ENCODE measurements at places on chromosomes 3 and 15.

DNA sequence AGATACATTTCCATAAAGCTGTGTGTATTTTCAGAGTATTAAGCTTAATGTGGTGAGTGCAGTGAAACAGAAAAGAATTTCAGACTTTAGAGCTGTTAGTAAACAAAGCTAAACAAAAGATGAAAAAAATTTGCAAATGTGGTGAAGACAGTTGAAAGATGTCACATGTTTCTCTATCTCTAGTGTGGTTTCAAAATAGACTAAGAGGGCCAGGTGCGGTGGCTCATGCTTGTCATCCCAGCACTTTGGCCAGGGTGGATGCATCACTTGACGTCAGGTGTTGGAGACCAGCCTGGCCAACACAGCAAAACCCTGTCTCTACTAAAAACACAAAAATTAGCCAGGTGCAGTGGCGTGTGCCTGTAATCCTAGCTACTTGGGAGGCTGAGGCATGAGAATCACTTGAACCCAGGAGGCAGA lies 466.0 kb upstream of the NR2F2 start:
- DNase-seq: no peak

GRCh38 chr3:43764471-43764870 lies 73.7 kb downstream of the ABHD5 start:
- no peak for DNase-seq

DNA sequence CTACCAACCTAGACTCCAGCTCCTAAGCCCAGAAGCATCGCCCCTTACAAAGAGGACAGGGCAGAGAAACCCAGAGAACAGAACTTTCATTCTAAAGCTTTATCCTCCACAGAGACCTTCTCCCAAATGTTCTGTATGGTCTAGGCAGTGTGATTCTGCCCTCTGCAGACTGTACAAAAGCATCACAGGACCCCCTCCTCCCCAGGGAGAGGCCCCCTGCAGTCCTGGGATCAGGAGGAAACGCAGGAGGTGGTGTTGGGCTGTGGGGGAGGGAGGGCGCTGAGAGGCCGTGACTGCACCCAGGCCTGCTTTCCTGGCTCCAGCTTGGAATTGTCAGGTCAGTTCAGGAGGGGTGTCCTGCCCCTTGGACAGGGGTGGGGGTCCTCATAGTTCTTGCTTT lies 101.3 kb downstream of the DGKG start:
- no peak for DNase-seq

- no peak for DNase-seq
Observed at GRCh38 chr3:46479021-46479420, 14.3 kb upstream of the LTF start.

DNA sequence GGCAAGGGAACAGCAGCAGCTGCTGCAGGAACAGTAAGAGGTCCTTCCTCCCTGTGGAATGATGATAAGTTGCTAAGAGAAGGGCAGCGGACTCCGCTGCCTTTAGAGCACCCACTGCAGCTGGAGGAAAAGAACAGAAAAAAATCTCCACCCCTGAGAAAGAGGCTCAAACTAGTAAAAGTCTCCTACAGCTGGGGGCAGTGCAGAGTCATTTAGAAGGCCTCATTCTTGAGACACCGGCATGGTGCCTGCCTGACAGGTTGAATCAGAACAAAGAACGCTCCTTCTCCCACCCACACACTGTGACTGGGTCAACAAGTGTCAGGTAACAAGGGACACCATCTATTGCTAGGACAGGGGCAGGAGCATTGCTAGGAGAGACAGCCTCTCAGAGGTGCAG lies 188.4 kb downstream of the ABHD5 start:
- DNase-seq: peak; percentile 20

GRCh38 chr3:184970186-184970585 lies 158.2 kb downstream of the VPS8 start:
- no peak for DNase-seq

DNA sequence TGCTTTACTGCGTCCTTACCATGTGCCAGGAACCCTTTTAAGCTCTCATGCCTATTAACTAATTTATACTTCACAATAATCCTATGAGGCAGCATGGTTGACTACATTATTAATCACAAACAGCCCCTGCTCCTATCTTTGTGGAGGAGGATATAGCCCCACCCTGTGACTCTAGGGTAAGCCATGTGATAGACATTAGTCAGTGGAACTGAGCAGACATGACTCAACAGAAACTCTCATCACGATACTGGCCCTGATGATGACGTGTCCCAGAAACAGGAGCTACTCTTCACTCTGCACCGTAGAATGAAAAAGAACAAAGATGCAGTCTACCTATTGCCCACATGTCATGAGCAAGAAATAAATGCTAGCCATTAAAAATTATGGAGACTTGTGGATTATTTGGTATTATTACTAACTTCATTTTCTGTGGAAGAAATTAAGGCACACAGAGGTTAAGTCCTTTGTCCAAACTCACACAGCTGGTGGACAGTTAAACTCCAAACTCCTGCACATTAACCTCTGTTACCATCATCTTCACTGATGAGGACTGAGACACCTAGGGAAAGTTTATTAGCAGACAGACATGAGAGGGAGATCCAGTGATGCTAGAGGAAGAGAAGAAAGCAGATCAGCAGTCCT lies 51.2 kb downstream of the CFAP20DC start:
- no peak for DNase-seq

GRCh38 chr3:177672252-177672911 lies 475.1 kb upstream of the TBL1XR1 start:
- DNase-seq: no peak

GRCh38 chr3:45186871-45187270 lies 39.2 kb downstream of the TMEM158 start:
- no peak for DNase-seq

- no peak for DNase-seq
Observed at GRCh38 chr3:14717307-14717706, 42.4 kb downstream of the C3orf20 start.

DNA sequence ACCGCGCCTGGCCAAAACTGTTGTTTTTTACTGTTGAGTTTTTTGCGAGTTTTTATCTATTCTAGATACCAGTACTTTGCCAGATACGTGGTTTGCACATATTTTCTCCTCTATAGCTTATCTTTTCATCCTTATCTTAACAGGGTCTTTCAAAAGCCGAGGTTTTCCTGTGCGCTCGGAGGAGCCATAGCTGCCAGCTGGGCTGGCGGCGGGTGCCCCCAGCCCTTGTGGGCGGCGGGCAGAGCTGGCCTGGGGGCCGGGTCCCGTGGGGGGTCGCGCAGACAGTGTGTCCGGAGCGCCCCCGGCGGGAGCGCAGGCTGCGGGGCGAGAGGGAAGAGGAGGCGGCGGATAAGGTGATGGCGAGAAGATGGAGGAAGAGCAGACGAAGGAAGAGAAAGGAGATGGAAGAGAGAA lies 11.1 kb upstream of the EIF4A2 start:
- no peak for DNase-seq

- DNase-seq: no peak
Observed at GRCh38 chr15:96334017-96334704, 3.7 kb downstream of the NR2F2 start.

GRCh38 chr3:13145131-13145825 lies 72.0 kb upstream of the IQSEC1 start:
- no peak for DNase-seq

- no peak for DNase-seq
Observed at GRCh38 chr15:35886765-35887164, 340.8 kb upstream of the DPH6 start.

DNA sequence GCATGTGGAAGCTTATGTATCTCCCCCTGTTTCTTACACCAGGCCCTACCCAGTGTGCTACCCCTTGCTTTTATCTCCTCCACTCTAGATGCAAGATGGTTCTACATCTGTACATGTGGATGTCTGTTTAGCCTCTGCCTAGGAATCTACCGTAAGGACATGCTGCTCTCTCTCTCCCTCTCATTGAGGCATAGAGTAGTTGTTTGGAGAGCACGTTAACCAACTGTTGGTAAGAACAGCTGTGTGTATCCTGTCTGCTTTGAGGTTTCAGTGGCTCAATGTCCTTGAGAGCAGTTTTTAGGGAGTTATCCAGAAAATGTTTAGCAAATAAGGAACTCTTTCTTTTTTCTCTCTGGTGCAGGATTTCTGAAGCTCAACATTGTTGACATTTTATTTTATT lies 152.8 kb downstream of the DNAJB8 start:
- no peak for DNase-seq

DNA sequence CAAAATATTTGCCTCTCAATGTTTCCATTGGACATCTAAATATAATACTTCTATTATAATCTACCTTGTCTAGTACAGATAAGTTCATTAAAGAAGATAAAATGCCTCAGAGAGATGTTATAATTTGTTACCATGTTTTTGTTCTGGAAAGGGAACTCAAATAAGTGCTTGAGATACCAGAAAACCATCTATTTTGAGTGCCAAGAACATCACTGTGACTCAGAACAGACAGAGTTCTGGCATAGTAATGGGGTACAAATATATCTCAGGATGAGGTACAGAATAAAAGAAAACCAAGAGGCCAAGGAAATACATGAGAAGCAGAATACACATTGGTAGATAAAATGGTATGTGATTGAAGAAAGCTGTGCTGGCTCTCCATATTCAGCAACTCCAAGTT lies 58.9 kb downstream of the IMPG2 start:
- DNase-seq: no peak

GRCh38 chr3:35473956-35474355 lies 165.4 kb upstream of the ARPP21 start:
- no peak for DNase-seq

DNA sequence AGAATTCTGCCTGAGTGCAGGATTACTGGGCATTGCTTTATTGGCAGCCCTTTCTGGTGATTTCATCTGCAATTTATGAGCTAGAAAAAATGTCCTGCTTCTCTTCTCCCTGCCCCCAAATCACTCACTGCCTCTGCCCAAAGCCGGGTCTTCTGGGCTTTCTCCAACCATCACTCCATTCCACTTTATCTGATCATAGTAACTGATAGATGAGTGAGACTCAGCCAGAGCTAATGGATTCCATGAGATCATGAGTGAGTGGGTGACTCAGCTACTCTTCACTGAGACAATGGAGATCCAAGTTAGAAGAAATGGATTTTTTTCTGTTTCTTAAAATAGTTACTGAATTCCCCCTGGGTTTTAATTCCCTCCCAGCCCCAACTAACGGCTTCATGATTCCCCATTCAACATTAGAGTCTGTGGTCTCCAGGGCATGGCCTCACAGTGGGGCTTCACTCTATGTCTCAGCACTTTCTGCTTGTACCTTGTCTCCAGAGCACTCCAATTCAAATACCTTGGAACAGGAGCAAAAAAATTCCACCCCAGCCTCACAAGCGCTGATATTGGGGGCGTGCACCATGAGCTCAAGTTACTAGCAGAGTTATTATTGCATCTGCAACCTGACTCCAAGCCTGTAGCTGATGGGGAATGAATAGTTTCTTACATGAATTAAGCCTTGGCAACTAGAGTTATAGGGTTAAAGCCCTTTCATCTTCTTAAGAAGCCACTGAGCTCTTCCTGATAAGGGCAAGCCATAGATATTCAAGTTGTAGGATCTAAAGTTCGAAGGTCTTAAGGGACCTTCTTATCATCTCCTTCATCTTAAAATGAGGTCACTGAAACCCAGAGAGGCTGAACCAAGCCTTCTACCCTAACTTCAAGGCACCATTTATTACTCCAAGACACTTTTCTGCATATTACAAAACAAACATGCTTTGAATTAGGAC lies 85.9 kb downstream of the AGBL1 start:
- no peak for DNase-seq

DNA sequence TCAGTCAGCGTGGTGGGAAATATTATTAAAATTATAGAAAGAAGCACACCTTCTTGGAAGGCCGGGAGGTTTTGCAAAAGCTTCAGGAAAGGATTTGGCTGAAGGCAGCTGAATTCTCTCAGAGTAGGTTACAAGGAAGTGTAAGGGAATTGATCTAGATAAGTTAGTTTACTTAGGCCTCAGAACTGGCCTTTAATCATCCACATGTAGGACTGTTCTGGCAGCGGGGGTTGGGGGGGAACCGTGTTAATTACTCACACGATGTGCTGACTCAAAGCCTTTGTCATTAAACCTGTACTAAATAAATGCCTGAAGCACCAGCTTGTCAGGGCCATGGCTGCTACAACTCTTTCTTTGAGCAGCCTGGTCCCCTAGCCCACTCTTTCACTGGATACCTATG lies 12.8 kb downstream of the ASB14 start:
- no peak for DNase-seq

- DNase-seq: no peak
Observed at GRCh38 chr3:123791898-123792297, 92.2 kb downstream of the MYLK start.

DNA sequence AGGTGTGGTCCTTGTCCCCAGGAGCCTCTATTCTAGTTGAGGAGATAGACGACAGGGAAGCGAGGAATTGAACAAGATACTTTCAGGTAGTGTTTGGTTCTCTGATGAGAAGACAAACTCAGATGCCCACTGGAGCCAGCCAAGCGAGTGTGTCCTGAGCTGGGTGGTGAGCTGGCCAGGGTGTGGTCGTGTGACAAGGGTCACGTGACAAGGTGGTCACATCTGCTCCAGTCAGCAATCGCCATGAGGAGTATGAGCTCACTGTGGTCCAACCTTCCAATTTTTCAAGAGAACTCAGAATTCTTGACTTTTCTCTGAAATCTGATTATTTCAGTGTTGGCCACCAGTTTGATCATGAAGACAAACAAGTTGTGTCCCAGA lies 39.5 kb downstream of the SLC6A6 start:
- DNase-seq: no peak

- no peak for DNase-seq
Observed at GRCh38 chr3:37639922-37640321, 221.8 kb upstream of the CTDSPL start.

DNA sequence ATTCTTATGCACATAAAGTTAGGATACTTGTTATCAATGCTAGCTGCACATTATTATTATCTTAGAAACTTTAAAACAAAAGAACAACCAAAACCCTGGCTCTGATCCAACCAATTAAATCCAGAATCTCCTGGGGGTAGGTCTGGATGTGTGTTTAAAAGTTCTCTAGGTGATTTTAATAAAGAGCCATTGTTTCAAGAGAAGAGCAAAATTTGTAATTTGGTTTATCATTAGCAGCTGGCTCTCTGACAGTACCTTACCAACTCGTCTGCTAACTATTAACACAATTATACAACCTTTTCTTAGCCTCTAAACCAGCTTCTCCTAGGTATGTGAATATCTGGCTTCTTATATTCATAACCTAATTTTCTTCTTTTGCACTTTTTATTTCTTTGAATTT lies 68.9 kb downstream of the IFT80 start:
- DNase-seq: no peak

DNA sequence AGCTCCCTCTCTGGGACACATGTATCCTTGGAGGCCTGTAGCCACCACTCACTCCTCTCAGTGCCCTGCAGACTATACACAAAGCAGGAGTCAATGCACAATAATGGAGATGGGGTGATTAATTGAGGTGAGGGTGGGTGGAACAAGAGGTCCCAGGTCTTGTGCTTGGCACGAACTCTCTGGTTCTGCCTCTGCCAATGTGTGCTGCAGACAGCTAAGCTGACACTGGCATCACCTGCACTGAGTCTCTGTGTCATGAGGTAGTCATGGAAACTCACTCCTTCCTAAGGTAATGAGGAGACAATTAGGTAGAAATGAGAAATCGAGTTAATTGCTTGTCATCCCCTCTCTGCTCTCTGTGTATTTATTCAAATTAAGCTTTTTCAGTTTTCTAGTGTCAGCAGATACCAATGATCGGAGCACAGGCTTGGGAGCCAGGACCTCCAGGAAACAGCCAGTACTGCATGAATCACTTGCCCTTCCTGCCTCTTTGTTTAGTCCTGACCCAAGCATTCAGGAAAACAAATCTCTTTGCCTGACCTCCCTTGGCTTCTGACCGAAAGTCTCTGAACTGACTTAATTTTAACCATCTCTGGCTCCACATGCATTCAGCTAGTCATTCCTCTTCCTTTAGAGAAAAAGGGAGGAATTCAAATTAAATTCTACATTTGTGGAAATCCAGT lies 56.7 kb downstream of the DRD3 start:
- peak; percentile 71 for DNase-seq
